Left ventricle myocardium superior (tissue), 1 donor: ENCODE measurements at places on chromosomes 11 and 22. TPM values are rescaled to one million over a fixed set of nuclear protein-coding genes. Genes with fewer than 3 reads are reported as not detected.

DNA sequence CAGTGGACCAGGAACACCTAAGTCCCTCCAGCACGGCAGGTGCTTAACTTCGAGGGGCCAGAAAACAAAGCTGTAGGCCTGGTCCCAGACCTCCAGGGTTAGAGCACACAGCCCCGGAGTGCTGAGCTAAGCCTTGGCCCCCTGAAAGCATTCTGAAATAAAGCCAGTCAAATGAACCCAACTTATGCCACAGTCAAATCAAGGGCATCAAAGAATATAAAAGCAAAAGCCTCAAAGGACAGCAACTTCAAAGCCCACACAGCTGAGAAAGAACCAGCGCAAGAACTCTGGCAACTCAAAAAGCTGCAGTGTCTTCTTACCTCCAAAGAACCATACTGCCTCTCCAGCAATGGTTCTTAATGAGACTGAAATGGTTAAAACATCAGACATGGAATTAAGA, 39.1 kb downstream of the TMEM123 start:
- no peak for DNase-seq

DNA sequence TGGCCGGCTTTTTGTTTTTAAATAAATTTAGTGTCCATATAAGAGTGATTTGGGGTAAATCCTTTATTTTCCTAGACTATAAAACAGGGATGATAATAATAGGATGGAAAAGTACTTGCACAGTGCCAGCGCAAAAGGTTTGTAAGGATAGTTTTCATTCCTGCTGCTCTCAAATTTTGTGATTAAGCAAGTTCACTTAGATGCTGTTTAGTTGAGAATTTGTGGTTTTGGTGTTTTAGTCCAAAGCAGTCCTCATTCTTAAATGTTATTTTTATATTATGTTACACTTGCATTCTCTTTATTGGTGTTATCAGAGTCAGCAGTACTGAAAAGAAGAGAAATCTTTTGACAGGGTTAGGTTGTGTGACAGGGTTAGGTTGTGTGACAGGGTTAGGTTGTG, 47.9 kb downstream of the PPP6R3 start:
- DNase-seq = no peak

DNA sequence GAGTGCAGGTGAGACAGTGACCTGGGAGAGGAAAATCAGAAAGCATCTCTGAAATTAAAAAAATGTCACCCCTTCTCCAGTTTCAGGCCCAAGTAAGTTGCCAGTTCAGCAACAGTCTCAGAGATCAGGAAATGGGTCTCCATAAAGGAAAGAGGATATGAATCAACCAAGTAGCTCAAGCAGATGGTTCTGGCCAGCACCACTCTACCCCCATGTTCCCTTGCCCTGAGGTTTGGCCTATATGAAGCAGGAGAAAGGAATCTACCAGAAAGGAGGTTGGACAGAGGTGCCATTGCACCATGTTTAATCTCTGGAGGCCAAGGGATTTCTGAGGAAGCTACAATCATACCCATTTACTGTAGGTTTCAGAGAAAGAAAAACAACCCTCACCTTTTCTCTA, 7.7 kb downstream of the FZD4 start:
- DNase-seq = no peak

OR10A2 gene
- not detected for total RNA-seq

- DNase-seq = no peak
These were observed 3.6 kb upstream of the MAPK8IP1 start for GRCh38 chr11:45881708-45882368.
